Ovary (tissue), 10 donors: ENCODE measurements at places on chromosomes 4 and X. TPM values are rescaled to one million over a fixed set of nuclear protein-coding genes. Genes with fewer than 3 reads are reported as not detected.

The RIPPLY1 gene
- total RNA-seq, result 0.20 TPM

The WDFY3 gene
- total RNA-seq, result 77.6 TPM

GRCh38 chr4:91288702-91289311 is 1015.0 kb upstream of the GRID2 start:
- H3K36me3 ChIP-seq, result no peaks in the 10 kb centered on the region
- no peaks in the 10 kb centered on the region for H3K27me3 ChIP-seq
- DNase-seq, result no peak
- no peaks in the 10 kb centered on the region for H3K4me1 ChIP-seq
- H3K27ac ChIP-seq, result no peak overlapping the region
- H3K4me3 ChIP-seq, result no peak overlapping the region

DNA sequence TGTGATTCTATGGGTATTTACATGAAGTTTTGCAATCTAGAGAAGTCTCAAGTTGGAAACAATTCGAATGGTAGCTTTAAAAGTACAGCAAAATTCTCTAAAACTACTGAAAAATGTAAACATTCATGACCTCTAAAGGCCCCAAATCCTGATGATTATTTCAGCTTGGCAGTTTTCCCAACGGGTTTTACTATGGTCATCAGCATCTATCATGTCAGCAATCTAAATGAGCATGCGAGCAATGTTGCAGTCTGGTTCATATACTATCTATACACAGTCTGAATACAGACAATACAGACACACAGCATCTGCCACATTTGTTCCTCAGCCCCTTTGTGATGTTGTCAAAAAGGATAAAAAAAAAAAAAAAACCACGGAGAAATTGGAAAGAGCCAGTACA is 790.3 kb upstream of the HTR2C start:
- H3K36me3 ChIP-seq, result no peaks in the 10 kb centered on the region
- no peaks in the 10 kb centered on the region for H3K4me1 ChIP-seq
- no peak for DNase-seq
- no peak overlapping the region for H3K4me3 ChIP-seq

DNA sequence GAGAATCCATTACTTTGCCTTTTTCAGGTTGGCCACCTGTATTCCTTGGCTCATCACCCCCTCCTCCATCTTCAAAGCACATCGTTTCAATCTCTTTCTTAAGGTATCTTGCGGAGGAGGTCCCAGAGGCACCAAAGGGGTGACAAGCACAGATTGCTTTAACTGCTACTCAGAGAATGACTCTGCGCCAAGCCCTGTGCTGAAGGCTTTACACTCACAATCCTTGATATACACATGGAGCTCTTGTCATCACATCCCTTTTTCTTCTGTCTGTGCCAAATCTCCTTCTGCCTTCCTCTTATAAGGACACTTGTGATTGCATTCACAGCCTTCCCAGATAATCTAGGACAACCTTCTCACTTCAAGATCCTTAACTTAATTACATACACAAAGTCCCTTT is 134.7 kb upstream of the MAMLD1 start:
- H3K27me3 ChIP-seq, result no peaks in the 10 kb centered on the region
- H3K27ac ChIP-seq, result no peak overlapping the region
- DNase-seq, result no peak
- no peaks in the 10 kb centered on the region for H3K4me1 ChIP-seq

DNA sequence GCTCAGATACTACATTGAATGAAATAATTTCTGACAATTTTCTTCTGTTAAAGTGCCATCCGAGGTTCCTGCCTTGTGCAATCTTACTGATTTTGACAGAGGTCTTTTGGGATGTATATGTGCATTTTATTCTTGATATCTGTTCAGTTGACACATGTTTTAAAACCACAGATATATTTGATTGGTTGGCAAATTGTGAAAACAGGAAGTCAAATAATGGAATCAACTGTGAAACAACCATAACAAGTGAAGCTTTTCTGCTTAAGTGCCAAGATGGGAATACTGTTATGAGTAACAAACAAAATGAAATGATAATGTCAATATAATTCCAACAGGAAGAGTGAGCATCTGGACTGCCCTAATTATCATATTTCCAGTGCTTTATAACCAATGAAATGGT is 84.9 kb upstream of the TET2 start:
- no peaks in the 10 kb centered on the region for H3K27me3 ChIP-seq
- H3K36me3 ChIP-seq, result no peaks in the 10 kb centered on the region

DNA sequence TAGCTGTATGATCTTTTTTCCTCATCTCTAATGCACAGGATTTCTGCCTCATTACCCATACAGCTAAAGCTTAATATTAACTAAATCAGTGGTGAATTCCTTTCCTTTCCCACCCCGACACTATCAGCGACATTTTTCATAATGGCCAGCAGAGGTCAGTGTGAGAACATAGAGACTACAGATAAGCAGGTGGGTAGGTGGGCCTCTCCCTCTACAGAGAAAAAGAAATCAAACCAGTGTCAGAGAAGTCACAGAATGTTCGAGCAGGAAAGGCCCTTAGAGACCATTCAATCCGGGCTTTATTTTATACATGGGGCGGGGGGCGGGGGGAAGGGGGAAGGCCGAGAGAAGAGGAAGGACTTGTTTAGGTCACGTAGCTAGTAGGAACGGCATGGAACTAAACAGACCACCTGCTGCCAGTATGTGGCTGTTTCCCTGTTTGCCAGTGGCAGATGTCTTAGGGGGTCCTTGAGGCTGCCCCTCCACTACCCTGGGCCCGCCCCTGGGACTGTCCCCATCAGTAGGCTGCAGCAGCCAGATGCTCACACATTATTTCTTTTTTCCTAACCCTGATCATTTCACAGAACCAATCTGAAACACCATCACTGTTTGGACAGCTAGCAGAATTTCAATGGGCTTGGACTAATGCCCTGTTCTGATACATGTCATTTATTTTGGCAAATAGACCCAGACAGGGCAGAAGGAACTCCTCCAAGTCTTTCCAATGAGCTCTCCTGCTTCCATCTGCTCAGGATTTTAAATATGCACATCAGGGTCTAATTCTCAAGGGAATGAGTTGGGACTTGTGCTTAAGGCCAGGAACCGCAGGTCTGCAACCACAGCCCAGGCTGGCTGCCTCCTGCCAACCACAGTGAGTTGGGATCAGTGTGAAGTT is 133.4 kb downstream of the ATG4A start:
- no peaks in the 10 kb centered on the region for H3K27me3 ChIP-seq
- H3K4me3 ChIP-seq, result no peak overlapping the region
- peaks cover 4% of the 10 kb centered on the region for H3K4me1 ChIP-seq
- DNase-seq, result no peak
- no peak overlapping the region for H3K27ac ChIP-seq
